ENCODE measurements at places on chromosomes 2 and 18. TPM values are rescaled to one million over a fixed set of nuclear protein-coding genes. Genes with fewer than 3 reads are reported as not detected.

NAT8 gene
- total RNA-seq, result not detected

METTL5 gene
- total RNA-seq, result 33.6 TPM

ARHGEF33 gene
- total RNA-seq, result 1.2 TPM

TTC27 gene
- total RNA-seq, result 32.2 TPM

BZW1 gene
- 359 TPM for total RNA-seq

IL1F10 gene
- total RNA-seq, result not detected

UPP2 gene
- not detected for total RNA-seq

DHRS9 gene
- total RNA-seq, result 0.09 TPM

LIMS4 gene
- 18.4 TPM for total RNA-seq

UGT1A3 gene
- total RNA-seq, result not detected

CROCC2 gene
- total RNA-seq, result not detected

SCYGR4 gene
- total RNA-seq, result not detected

Data from smooth muscle cell of the umbilical artery (primary cell).